ENCODE measurements at places on chromosomes 13 and 19.

DNA sequence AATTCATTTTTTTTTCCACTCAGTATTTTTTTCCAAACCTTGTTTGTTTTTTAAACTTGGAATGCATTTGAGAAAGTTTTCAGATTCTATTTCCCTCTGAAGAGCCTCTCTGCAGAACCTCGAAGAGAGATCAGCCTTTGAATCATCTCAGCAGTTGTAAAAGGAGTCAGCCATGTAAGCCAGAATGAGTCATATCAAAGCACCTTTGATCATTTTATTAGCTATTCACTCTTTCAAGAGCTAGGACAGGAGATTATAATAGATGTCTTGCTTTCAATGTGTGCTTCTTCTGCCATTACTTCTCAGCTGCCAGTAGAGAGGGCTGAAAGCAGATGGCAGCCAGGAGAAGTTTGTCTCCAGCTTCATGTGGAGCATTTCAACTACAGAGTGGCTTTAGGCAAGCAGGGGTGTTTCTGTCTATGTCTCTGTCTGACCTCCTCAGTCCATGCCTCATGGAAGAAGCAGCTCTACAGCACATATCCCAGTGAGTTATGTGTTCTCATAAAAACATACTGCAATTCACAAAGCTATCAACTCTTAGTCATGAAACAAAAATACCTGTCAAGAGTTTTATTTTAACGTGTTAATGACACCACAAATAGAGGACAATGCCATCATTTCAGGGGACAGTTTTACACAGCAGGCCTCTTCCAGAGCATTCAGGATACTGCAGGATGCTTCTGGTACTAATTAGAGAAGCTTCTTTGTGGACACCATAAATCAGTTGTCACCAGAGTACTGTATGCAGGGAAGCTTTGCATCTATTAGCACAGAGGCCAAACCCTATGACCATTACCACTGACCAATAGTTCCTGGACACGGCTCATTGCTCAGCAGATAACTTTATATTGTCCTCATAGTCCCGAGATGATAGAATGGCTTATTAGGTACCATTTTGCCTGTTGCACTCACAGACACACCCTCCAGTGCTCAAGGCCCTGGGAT, 94.3 kb downstream of the NHLRC3 start:
- no peak for DNase-seq

DNA sequence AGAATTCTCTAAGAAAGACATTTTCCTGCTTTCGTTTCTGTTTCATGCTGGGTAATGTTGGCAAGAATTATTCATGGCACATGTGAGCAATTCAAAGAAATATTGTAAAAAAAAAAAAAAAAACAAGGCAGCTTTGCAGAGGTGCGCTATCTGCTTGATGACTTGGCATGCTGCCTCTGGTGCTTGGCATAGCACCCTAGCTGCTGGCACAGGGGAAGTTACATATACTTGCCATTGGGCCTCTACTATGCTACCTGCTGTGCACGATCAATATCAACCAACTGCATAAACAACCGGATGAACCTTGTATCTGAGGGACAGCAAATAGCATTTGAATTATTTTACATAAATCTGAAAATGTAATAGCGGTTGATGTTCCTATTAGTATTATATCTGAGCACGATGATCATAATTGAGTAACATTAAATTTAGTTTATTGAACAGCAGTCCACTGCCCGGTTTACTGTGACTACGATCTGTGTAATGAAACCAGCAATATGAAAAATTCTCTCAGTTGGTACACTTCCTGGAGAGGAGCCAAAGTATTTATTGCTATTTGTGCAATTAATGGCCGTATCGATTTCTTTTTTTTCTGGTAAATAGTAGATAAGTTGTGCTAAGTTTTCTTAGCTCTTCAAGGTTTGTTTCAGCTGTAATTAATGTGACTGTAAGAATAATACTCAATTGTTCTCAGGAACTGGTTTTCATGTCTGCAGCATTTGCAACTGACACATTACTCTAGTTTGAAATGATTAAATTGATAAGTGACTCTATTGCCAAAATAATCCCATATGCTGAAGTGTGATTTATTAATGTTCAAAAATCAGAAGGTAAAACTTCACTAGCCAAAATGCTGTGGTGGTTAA, 717.3 kb downstream of the DACH1 start:
- peak; percentile 62 for DNase-seq

- DNase-seq: peak; percentile 15
Measured at GRCh38 chr19:49331616-49332055, 3.6 kb upstream of the CD37 start.

- DNase-seq: no peak
Measured at GRCh38 chr13:44249431-44249836, 124.2 kb upstream of the SERP2 start.

DNA sequence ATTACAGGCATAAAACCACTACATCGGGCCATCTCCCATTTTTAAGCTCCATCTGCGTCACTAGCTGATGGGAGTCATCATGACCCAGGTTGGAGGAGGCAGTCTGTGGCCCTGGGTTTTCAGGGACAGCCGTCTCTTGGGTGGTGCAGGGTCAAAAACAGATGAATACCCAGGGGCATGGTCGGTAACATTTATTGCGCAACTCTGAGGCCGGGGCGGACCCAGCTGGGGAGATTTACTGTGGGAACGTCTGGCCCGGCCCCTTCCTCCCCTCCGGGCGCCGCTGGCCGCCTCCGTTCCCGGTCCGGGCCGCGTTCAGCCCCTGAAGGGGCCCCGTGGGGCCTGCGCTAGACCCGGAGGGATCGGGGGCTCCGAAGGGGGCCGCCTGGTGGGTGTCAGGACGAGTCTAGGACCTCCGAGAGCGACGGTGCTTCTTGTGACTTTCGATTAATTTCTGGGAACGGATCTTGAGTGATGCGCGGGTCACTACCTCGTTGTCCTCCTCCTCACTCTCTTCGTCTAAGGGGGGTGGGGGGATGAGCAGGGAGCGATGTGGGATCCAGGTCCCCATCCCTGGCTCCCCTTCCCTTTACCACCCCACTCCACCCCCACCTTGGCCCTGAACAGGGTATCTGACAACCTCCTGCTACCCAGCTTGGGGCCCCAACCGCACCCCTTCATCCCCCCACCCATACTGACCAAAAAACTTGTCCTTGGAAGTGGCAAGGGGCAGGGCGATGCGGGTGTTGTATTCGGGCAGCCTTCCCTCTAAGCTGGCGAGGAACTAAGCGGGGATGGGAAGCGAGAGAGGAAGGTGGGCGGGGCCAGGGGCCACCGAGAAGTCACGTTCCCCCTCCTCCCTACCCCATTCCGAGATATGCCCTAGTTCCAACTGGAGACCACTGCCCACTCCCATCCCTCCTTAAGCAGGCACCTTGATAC, 1.6 kb upstream of the RGL3 start:
- DNase-seq: no peak

- DNase-seq: no peak
Measured at GRCh38 chr19:13627531-13627930, 121.3 kb upstream of the CACNA1A start.

DNA sequence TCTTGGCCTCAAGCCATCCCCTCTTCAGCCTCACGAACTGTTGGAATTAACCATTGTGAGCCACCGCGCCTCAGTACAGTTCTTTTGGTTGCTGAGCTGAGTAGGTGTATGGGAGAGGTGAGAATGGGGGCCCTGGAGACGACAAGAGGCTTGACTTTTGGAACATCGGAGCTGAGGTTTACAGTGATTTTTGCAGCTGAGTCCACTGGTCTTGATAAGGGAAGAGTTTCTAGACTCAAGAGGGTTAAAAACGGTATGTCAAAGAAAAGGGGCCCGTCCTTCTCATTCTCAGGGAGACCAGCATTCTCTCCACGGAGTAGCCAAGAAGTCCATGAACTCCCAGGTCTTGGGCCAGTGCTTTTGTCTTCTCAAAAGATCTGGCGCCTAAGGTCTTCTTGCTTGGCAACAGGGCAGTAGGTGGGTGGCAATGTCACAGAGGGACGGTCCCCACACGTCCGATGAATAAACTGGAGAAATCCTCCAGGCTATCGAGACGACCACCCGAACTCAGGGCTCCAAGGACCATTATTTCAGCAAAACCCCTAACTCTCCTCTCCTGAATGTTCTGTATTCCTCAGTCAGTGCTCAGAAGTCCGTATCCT, 6.4 kb upstream of the QTRT1 start:
- no peak for DNase-seq

- DNase-seq: no peak
Measured at GRCh38 chr13:111540486-111540885, 220.0 kb downstream of the TEX29 start.

- DNase-seq: peak; percentile 0
Measured at GRCh38 chr13:69579351-69579750, 528.3 kb upstream of the ATXN8OS start.

DNA sequence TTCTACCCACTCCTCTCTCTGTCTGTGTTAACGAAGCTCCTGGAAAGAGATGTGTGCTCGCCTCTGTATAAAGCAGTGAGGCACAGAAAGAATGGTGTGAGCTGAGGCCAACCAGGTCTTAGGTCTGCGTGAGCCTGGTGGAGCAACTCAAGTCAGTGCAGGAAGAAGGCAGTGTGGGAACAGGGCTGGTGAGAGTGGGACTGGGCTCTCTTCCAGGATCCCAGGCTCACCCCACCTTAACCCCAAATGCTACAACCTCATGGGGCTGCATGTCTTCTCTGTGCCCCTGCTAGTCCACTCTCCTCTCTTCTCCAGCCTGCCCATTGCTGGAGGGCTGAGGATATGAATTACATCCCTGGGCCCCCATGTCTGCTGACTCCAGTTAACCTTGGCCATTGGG, 127.4 kb downstream of the DCT start:
- DNase-seq: no peak

- no peak for DNase-seq
Measured at GRCh38 chr13:59880468-59880867, 283.3 kb downstream of the DIAPH3 start.

GRCh38 chr19:47768604-47769003, 9.9 kb upstream of the SELENOW start:
- no peak for DNase-seq

DNA sequence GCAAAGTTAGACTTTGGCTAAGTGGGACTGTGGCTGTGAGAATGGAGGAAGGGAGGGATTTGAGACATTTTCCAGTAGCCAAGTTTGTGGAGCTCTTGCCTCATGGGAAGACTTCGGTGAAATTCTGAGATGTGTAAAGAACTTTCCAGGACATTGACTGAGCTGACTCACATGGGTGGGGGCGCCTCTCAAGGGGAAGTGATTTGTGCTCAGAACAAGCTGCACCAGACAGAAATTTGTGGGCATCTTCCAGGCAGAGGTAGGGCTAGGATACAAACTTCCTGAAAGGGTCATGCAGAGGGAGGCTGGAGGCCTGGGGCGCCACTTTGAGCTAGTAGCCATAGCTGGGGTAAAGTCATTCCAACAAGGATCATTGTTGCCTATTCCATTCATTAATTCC, 9.8 kb upstream of the SIGLEC10 start:
- DNase-seq: no peak

- no peak for DNase-seq
Measured at GRCh38 chr13:72341904-72342303, 385.5 kb downstream of the MZT1 start.

- DNase-seq: no peak
Measured at GRCh38 chr13:72141855-72142519, 275.0 kb upstream of the DACH1 start.

DNA sequence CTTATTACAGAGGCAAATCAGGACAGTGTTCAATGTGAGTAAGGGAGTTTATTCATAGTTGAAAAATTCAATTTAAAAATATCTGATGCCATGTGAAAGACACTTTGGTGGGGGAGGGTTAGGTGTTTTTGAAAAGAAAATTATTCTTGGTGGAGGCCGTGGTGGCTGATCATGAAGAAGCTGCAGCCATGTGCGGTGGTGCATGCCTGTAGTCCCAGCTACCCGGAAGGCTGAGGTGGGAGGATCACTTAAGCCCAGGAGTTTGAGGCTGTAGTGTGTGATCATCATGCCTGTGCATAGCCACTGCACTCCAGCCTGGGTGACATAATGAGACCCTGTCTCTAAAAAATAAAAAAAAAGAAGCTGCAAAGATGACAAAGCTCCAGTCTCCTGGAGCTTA, 28.6 kb downstream of the WDFY2 start:
- no peak for DNase-seq

DNA sequence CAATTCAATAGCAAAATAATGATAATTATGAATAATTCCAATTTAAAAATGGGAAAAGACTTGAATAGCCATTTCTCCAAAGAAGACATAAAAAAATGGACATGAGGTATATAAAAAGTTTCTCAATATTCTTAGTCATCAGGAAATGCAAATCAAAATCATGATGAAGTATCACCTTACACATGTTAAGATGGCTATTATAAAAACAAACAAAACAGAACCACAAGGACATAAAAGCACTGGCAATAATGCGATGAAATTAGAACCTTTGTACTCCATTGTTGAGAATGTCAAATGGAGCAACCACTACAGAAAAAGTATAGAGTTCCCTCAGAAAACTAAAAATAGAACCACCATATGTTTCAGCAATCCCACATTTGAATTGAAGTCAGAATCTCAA, 1186.1 kb downstream of the SLITRK5 start:
- DNase-seq: no peak

DNA sequence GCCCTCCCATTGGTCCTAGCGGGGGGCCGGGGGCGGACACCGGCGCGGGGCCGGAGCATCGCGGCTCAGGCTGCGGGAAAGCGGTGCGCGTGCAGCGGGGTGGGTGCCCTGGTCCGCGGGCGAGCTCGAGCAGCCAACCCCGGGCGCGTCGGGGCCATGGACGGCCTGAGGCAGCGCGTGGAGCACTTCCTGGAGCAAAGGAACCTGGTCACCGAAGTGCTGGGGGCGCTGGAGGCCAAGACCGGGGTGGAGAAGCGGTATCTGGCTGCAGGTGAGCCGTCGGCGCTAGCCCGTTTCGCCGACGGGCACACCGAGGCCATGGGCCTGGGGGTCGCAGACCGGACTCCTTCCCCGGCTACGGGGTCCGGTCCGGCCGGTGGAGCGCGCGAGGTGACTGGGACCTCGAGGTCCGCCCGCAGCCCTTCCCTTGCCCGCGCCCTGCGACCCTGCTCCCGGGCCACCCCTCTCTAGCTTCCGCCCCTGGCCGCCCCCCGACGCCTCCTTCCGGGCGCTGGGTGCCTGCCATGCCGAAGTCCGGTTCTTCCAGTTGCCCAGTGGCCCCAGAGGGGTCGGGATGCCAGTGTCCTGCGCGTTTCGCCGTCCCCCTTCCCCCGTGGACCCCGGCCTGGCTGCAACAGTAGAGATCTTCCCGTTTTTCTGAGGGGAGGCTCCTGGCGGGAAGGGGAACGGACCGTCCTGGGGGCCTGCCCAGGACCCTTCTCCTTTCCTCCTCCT, at the start of gene REEP6:
Gene REEP6, plus strand, starts transcription at position 68 of the 735 bp plus-strand sequence. Its CDS starts 89 bp downstream, at position 157.
- no peak for DNase-seq

- DNase-seq: no peak
Measured at GRCh38 chr13:33644581-33645543, 173.1 kb upstream of the RFC3 start.

- DNase-seq: no peak
Measured at GRCh38 chr19:51750400-51751094, 1.1 kb downstream of the FPR1 start.

- no peak for DNase-seq
Measured at GRCh38 chr13:45406421-45406820, 11.8 kb downstream of the SLC25A30 start.

- DNase-seq: no peak
Measured at GRCh38 chr19:45138303-45138751, 22.5 kb downstream of the NKPD1 start.

GRCh38 chr19:19588546-19588945, 29.9 kb downstream of the PBX4 start:
- no peak for DNase-seq

Measured in NCI-H446 treated with DMSO at 0.1 percent for 48 hours (cell line).